ENCODE measurements at places on chromosomes 2 and 18.
A peak's percentile ranks its signal among the peaks of the same experiment; 100 is the strongest.

DNA sequence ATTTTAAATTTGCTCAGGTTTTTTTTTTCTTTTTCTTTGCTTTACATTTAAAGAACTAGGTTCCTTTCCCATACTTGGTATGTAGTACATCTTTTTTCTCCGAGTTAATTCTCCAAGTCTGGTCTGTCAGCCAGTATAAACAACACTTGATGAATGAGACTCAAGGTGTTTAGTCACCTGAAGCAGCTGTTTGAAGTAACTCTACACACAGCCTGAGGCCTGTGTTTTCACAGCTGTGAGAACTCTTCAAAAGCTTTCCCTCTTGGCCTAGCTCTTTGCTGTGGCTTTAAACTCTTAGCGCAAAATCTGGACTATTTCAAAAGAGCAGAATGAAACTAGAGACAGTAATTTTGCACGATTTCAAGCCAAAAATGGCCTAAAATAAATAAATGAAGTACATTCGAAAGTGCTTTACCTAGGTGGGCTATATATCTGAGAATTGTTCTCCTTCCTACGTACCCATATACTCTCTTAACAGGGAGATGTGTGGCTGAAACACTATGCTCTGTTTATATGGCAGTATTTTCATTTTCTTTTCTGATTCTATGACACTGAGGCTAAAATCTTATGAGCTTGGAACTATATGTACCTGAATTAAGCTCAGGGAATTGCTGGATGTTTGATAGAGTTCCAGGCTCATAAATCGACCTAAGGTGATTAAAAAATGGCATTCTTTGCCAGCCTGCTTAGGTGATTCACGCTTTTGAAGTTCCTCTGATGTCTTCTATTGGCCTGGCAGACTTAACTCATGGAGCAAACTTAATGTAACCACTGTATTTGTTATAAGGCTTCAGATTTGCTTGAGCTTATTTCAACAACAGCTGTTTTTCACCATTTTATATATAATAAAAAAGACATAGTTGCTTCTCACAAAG lies 1044.1 kb upstream of the ZEB2 start:
- DNase-seq = no peak

GRCh38 chr18:3478262-3478978 lies 28.4 kb downstream of the TGIF1 start:
- no peak for DNase-seq

DNA sequence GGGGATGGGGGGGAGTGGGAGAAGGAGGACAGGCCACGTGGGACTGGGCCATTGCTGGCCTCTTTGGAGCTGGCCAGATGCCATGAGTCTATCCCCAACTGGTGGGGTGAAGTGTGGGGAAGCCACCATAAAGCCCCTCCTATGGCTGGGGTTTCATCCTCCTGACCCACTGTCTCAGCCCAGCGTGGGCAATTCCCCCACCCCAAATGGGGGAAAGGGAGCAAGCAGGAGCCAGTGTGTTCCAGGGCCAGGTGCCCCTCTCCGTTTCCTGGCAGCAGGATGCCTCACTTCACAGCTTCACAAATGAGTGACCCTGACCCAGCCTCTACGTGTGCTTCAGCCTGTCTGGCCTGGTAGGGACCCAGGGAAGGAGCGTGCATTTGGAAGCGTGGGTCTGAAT lies 474.7 kb upstream of the HS6ST1 start:
- peak; percentile 22 for DNase-seq

GRCh38 chr2:48852938-48853337 lies 97.4 kb upstream of the LHCGR start:
- DNase-seq = no peak

DNA sequence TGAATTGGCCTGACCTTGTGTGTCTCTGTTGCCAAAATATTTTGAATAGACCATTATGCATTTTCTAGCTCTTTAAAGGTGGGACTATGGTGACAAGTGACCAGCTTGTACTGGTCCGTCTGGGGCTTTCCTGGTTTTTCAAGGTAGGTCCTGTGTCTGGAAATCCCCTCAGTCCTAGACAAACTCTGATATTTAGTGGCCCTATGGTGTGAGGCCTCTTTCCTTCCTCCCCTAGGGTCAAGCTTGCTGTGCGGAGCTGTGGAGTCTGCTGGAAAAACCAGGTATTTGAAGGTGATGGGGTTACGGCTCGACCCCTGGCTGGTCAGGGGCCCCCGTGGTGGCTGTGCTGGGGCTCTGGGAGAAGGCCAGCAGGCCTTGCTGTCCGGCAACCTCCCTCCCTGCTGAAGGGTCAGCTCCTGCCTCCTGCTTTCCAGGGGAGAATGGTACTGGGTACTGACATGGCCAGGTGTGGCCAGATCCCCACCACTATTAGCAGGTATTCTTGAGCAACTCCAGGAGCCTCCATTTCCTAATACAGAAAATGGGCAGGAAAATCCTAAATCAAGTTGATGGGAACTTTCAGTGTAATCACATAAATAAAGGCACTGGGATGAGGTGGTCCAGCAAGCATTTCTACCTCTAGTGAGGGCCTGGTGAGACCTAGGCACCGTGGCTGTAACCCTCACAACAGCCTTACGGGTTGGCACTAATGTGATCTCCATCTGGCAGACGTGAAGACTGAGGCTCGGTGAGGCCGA lies 86.2 kb upstream of the HS6ST1 start:
- DNase-seq = peak; percentile 16

- DNase-seq = no peak
These were observed 95.3 kb upstream of the FAM136A start for GRCh38 chr2:70397186-70397585.

GRCh38 chr2:58448065-58448507 lies 207.0 kb upstream of the FANCL start:
- DNase-seq = peak; percentile 97

GRCh38 chr2:97267411-97268074 lies 154.6 kb downstream of the ANKRD36 start:
- DNase-seq = peak; percentile 41

GRCh38 chr2:53786352-53786704 lies 425 bp downstream of the ASB3 start:
- DNase-seq = no peak

DNA sequence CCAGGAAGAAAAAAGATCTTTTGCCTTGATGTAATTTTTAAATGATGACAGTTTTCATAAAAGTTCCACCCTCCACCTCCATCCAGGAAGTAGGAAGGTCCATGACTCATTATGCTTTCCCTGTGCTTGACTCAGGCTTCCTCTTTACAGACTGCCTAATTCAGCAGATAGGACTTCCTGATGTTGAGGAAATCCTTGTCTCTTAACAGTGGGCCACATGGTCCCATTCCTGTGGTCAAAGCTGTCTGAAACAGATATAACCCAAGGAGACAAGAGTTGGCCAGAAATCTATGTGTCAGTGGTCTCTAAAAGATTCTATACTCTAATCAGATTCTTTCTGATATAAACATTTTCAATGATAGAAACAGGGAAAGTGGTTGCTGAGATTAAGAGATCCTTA lies 119.1 kb downstream of the BAZ2B start:
- DNase-seq = no peak

GRCh38 chr2:102489646-102490045 lies 16.6 kb downstream of the SLC9A4 start:
- no peak for DNase-seq

DNA sequence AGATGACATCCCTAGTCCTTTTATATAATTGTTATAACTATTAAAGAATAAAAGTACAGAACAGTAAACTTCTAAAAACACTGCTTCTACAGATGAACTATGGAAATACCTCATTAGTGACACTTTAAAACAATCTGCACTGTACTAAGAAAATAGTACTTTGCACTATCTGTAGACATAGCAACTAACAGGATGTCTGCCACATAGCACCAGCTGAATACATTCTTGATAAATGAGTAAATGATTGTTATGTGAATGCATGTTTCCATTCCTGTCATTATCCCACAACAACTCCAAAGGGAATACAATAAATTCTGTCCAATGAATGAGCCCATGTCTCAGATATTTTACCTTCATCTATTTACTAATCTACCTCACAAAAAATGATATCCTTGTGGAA lies 115.3 kb upstream of the SLC35G4 start:
- DNase-seq = no peak

DNA sequence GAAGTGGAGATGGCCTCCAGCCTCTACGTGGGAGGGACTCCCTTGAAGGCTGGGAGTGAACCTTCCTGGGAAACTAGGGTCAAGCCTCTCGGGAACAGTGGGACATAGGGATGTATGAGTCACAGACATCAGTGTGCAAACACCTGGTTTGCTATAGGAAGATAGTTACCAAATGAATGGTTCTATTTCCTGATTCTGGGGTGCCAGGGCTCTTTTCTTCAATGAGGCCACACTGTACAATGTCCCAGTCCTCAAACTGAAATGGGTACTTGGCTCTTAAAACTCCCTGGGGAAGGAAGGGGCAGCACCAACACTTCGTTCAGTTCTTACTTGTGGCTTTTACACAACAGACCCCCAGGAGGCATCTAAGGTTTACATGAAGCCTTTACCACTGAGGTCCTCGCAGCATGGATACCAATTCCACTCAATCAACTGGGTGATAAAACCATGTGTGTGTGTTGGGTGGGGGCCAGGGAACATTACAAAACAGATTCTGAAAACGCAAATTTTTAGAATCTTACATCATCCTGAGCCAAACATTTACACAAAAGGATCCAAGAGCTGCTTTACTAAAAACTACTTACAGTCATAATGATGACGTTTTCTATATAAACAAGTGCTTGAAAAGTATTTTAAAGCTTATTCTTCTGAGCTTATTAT lies 10.4 kb downstream of the ERFE start:
- no peak for DNase-seq

DNA sequence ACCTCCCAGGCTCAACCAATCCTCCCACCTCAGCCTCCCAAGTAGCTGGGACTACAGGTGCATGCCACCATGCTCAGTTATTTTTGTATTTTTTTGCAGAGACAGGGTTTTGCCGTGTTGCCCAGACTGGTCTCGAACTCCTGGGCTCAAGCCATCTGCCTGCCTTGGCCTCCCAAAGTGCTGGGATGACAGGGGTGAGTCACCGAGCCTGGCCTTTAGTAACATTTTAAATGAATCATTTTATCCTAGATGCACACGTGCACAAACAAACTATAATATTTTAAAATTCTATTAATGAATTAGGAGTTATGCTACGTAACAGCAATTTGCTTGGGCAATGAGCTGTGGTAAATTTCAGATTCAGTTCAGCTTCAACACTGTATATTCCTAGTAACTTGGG lies 862.5 kb upstream of the ID2 start:
- DNase-seq = no peak

GRCh38 chr2:136013955-136014354 lies 28.5 kb upstream of the DARS1 start:
- DNase-seq = no peak

GRCh38 chr2:142290931-142291330 lies 160.1 kb upstream of the LRP1B start:
- no peak for DNase-seq

DNA sequence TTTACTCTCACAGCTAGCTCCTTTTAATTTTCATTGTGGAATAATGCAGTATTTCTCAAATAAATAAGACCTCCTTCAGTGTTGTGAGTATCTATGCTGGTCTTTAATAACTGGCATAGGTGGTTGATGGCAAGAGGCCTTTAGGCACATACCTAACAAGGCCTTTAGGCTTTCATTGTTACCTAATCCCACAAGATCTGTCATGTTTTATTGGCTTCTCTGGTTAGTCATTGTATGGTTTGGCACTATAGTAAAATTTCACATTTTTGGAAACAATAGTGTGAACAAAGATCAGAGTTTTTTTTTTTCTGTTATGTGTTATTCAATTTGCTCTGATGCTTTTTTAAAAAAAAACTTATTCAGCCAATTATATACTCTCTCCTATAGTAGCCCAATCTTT lies 89.8 kb upstream of the NEUROD1 start:
- no peak for DNase-seq

GRCh38 chr2:37786854-37787253 lies 115.4 kb upstream of the CDC42EP3 start:
- no peak for DNase-seq

GRCh38 chr2:86468162-86469033 lies 27.2 kb downstream of the KDM3A start:
- DNase-seq = no peak
